ENCODE measurements at places on chromosomes 12 and 14. TPM values are rescaled to one million over a fixed set of nuclear protein-coding genes. Genes with fewer than 3 reads are reported as not detected.

GRCh38 chr12:1360441-1361210 is 233.8 kb downstream of the FBXL14 start:
- no peak overlapping the region for H3K4me3 ChIP-seq
- H3K27me3 ChIP-seq: no peaks in the 10 kb centered on the region
- DNase-seq: no peak
- H3K36me3 ChIP-seq: peaks cover 6% of the 10 kb centered on the region
- no peaks in the 10 kb centered on the region for H3K4me1 ChIP-seq

GRCh38 chr12:52895726-52896189 is 9.1 kb downstream of the KRT8 start:
- H3K27me3 ChIP-seq: peaks cover 6% of the 10 kb centered on the region
- H3K36me3 ChIP-seq: no peaks in the 10 kb centered on the region
- no peak overlapping the region for H3K27ac ChIP-seq
- no peak for DNase-seq
- H3K4me3 ChIP-seq: no peak overlapping the region
- no peaks in the 10 kb centered on the region for H3K4me1 ChIP-seq

Gene NPAS3
- total RNA-seq: not detected

GRCh38 chr12:4178424-4179170 is 95.0 kb upstream of the CCND2 start:
- H3K36me3 ChIP-seq: peaks cover 2% of the 10 kb centered on the region
- DNase-seq: peak; percentile 39
- peak overlapping the region; percentile 76 for H3K27ac ChIP-seq
- H3K4me3 ChIP-seq: peak overlapping the region; percentile 27

- H3K27ac ChIP-seq: no peak overlapping the region
- no peaks in the 10 kb centered on the region for H3K36me3 ChIP-seq
- no peak for DNase-seq
- H3K4me3 ChIP-seq: no peak overlapping the region
These were observed 12.9 kb downstream of the BMP4 start for GRCh38 chr14:53943751-53944083.

DNA sequence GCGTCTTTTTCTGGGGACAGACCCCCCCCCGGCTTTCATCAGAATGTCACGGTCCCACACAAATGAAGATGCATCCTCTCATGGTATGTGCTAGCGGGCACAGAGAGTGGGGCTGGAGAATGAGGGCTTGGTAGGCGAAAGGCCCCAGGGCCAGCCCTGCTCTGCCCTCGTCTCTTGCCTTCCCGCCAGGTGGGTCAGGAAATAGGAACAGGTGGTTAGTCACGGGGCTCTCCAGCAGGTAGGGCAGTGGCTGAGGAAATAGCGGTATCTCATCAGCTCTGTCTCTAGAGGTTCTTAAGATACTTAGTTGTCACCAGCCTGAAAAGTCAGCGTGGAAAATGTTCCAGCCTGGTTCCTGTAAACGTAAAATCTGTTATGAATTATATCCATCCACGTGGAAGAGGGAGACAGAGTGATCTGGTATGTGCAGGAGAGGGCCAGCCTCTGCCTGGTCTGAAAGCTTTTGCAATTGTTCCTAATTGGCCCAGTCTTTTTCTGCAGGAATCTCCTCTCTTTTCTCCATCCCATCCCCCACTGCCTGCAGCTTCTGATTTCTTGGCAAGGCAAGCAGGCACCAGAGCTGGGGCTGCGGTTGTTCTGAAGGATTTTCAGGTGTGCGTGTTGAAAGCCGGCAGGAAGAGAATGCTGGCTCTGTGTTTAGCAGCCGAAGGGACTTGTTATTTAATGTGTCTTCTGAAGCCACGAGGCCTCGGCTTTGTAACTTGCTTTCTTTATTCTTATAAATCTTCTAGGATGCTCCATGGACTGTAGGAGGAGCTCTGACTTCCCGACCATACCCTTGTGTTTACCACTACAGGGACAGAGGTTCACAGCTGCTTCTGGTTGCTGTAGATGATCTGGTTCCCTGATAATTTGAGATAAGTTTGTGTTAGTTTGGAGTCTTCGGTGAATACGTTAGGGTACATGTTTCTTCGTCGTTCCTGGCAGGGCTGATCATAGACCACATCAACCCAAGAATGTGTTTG is 131.1 kb downstream of the CACNA1C start:
- peaks cover 2% of the 10 kb centered on the region for H3K4me1 ChIP-seq
- no peak overlapping the region for H3K4me3 ChIP-seq
- H3K27me3 ChIP-seq: peaks cover 3% of the 10 kb centered on the region
- H3K27ac ChIP-seq: no peak overlapping the region
- H3K36me3 ChIP-seq: no peaks in the 10 kb centered on the region
- no peak for DNase-seq

GRCh38 chr12:15208140-15208539 is 13.1 kb downstream of the RERG start:
- H3K4me1 ChIP-seq: no peaks in the 10 kb centered on the region
- H3K36me3 ChIP-seq: no peaks in the 10 kb centered on the region
- no peak overlapping the region for H3K4me3 ChIP-seq
- H3K27me3 ChIP-seq: peaks cover 7% of the 10 kb centered on the region
- DNase-seq: no peak

- peaks cover 60% of the 10 kb centered on the region for H3K4me1 ChIP-seq
- peaks cover 62% of the 10 kb centered on the region for H3K36me3 ChIP-seq
- peak overlapping the region; percentile 96 for H3K4me3 ChIP-seq
- H3K27ac ChIP-seq: peak overlapping the region; percentile 98
These were observed 1.6 kb downstream of the DGKA start for GRCh38 chr12:55932551-55932910.

GRCh38 chr14:70884595-70885342 is 22.5 kb upstream of the PCNX1 start:
- H3K4me3 ChIP-seq: peak overlapping the region; percentile 1
- H3K27ac ChIP-seq: peak overlapping the region; percentile 85
- DNase-seq: peak; percentile 63
- H3K4me1 ChIP-seq: peaks cover 78% of the 10 kb centered on the region

Gene VTI1B
- total RNA-seq: 75.8 TPM

Gene MARCHF9
- 21.2 TPM for total RNA-seq

Gene POLR3B
- 7.3 TPM for total RNA-seq

Gene DPPA3
- not detected for total RNA-seq

Gene LEMD3
- 16.5 TPM for total RNA-seq

Gene GALNT6
- 15.8 TPM for total RNA-seq

Gene TTC9
- 8.6 TPM for total RNA-seq

GRCh38 chr14:68172627-68173026 is 353.0 kb downstream of the RAD51B start:
- H3K27ac ChIP-seq: no peak overlapping the region
- H3K27me3 ChIP-seq: no peaks in the 10 kb centered on the region
- DNase-seq: no peak
- no peak overlapping the region for H3K4me3 ChIP-seq
- no peaks in the 10 kb centered on the region for H3K4me1 ChIP-seq
- H3K36me3 ChIP-seq: no peaks in the 10 kb centered on the region

- no peak overlapping the region for H3K27ac ChIP-seq
- no peaks in the 10 kb centered on the region for H3K4me1 ChIP-seq
- DNase-seq: no peak
- H3K4me3 ChIP-seq: no peak overlapping the region
These were observed 5.9 kb upstream of the RTL1 start for GRCh38 chr14:100909439-100909838.

Gene TC2N
- total RNA-seq: 46.6 TPM

DNA sequence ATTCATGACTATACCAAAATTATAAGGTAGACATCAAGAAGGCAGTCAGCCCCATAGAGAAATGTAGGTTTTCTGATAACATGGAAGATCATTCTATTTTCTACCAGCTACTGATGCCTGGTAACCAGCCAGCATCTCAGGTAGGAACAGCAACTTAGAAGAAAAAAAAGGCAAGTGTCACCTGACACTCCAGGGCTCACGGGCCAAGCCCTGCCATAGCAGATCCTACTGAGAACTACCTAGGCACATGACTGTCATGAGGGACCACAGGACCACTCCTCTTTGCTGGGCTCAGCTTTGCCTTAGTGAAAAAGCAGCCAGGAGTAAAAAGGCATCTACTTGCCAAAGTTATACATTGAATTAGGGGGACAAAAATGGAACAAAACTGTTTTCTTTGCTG is 33.4 kb downstream of the CORO1C start:
- H3K27ac ChIP-seq: no peak overlapping the region
- H3K4me1 ChIP-seq: peaks cover 49% of the 10 kb centered on the region
- no peak overlapping the region for H3K4me3 ChIP-seq
- no peaks in the 10 kb centered on the region for H3K27me3 ChIP-seq

DNA sequence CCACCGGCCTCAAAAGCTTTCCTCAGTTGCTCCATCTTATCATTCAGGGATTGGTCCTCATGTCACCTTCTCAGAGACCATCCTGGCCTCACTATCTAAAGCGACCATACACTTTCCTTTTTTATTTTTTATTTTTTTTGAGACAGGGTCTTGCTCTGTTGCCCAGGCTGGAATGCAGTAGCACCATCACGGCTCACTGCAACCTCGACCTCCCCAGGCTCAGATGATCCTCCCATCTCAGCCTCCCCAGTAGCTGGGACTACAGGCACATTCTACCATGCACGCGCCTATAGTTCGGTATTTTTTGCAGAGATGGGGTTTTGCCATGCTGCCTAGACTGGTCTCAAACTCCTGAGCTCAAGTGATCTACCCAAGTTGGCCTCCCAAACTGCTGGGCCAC is 2.8 kb downstream of the WSB2 start:
- peaks cover 38% of the 10 kb centered on the region for H3K4me1 ChIP-seq
- no peaks in the 10 kb centered on the region for H3K27me3 ChIP-seq
- H3K27ac ChIP-seq: peak overlapping the region; percentile 92
- H3K36me3 ChIP-seq: peaks cover 5% of the 10 kb centered on the region

DNA sequence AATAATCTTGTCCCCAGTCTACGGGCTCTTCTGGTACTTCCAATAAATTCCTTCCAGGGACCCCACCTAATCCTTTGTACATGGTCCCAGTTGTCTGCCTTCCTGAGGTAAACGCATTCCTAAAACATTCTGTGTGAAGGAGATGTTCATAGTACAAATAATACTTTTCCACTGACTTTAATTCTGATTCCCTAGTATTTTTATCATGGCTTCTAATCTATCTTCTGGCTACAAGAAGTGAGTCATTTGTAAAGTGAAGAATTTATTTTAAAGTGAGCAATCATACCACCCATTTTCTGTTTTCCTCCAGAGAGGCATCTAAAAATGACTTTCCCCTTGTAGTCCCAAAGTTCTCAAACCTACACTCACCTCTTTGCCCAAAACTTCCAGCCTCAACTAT is 65.9 kb upstream of the NUDT4 start:
- H3K4me3 ChIP-seq: no peak overlapping the region
- DNase-seq: no peak
- H3K4me1 ChIP-seq: no peaks in the 10 kb centered on the region
- no peak overlapping the region for H3K27ac ChIP-seq
- H3K36me3 ChIP-seq: no peaks in the 10 kb centered on the region
- peaks cover 3% of the 10 kb centered on the region for H3K27me3 ChIP-seq

Gene LRP1-AS
- total RNA-seq: not detected

Gene E2F7
- 6.0 TPM for total RNA-seq

DNA sequence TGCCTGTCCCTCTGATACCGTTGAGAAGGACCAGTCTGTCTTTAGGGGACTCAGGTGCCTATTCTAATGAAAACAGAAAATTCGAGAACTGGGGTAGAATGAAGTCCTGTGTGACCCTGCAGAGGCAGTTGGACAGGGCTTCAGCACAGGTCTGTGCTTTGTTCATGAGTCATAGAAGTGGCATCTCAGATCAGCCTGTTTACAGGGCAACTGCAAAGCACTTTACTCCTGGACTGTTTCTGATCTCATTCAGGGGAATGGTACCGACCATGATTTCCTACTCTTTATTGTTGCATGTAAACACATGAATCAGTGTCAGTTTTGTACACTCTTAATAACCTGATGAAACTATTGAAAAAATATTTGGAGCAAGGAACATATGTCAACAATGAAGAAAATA is 1517.0 kb downstream of the AACS start:
- H3K27ac ChIP-seq: no peak overlapping the region
- H3K27me3 ChIP-seq: no peaks in the 10 kb centered on the region
- DNase-seq: no peak

GRCh38 chr12:15530361-15530760 is 208.1 kb downstream of the PTPRO start:
- H3K27me3 ChIP-seq: peaks cover 4% of the 10 kb centered on the region
- H3K4me1 ChIP-seq: peaks cover 11% of the 10 kb centered on the region
- peaks cover 11% of the 10 kb centered on the region for H3K36me3 ChIP-seq
- no peak overlapping the region for H3K27ac ChIP-seq

- no peak overlapping the region for H3K27ac ChIP-seq
- DNase-seq: no peak
- H3K36me3 ChIP-seq: peaks cover 10% of the 10 kb centered on the region
- no peak overlapping the region for H3K4me3 ChIP-seq
- peaks cover 3% of the 10 kb centered on the region for H3K4me1 ChIP-seq
- no peaks in the 10 kb centered on the region for H3K27me3 ChIP-seq
These were observed 87.0 kb downstream of the DNAI7 start for GRCh38 chr12:25107920-25108319.

DNA sequence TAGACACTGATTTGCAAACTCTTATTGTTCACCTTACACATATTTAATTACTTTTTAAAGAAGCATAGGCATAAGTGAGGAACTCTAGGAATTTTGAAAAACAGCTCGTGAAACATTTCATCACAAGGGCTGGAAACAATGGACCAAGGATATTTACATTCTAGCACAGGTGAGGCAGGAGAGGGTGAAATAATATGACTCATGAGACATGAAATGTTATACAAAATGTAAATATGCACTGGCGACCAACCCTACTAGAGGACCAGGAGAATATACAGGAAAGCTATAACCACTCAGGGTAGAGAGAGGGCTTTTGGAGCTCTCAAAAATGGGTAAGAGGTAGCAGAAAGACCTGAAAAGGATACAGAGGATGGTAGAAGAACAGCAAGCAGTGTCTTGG is 115.3 kb downstream of the PTGER2 start:
- H3K27ac ChIP-seq: no peak overlapping the region
- H3K4me1 ChIP-seq: peaks cover 10% of the 10 kb centered on the region
- no peak for DNase-seq
- H3K27me3 ChIP-seq: no peaks in the 10 kb centered on the region
- peaks cover 4% of the 10 kb centered on the region for H3K36me3 ChIP-seq

DNA sequence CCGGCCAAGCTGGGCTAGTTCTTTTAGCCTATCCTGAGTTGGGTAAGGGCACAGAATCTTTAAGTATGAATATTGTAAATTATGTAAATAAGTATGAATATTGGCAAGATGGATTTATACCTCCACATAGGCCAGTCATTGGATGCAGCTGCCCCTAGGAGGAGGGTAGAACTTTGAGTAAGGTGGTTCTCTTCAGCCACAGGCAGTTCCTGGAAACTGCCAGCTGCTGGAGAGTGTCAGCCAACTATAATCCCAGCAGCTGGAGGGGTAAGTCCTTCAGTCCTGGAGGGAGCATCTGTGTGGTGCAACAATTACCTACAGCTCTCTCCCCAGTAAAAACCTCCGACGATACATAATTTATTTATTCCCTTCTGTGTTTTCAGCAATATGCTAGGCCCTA is 65.8 kb upstream of the TMPO start:
- no peak overlapping the region for H3K4me3 ChIP-seq
- H3K36me3 ChIP-seq: no peaks in the 10 kb centered on the region
- H3K27me3 ChIP-seq: peaks cover 19% of the 10 kb centered on the region
- H3K4me1 ChIP-seq: peaks cover 7% of the 10 kb centered on the region
- DNase-seq: no peak
